ENCODE measurements at places on chromosomes 11 and 22.

- DNase-seq: no peak
Measured at GRCh38 chr11:69575296-69576068, 65.5 kb upstream of the CCND1 start.

DNA sequence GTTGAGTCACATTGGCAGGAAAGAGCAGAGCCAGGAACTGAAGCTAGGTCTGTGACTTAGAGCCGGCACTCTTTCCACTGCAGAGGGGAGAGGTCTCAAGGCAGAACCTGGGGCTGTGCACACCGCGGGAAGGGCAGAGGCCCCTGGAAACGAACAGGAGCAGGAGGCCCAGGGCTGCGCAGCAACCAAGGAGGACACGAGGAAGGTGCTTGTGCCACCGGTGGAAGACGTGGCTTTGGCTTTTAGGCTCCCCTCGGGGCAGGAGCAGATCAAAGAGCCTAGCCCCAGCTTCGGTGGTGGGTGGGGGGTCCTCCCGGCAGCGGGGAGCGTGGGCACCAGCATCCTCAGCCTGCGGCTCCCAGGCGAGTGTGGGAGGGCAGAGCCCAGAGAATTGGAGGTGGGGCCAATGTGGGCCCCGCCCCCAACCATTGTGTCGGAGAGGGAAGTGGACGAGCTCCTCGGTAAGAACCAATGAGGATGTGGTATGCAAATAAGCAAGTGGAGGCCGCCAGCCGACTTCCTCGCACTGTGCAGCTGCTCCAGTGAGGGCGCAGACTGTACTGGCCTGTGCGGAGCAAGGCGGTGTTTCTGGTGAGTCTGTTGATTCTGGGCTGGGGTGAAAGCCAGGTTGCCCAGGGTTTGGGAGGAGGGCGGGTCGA, at the start of gene CCDC116:
Gene CCDC116, plus strand, starts transcription at position 524 of the 659 bp plus-strand sequence. CDS start 422 bp downstream, outside the sequence.
- DNase-seq: peak; percentile 16

DNA sequence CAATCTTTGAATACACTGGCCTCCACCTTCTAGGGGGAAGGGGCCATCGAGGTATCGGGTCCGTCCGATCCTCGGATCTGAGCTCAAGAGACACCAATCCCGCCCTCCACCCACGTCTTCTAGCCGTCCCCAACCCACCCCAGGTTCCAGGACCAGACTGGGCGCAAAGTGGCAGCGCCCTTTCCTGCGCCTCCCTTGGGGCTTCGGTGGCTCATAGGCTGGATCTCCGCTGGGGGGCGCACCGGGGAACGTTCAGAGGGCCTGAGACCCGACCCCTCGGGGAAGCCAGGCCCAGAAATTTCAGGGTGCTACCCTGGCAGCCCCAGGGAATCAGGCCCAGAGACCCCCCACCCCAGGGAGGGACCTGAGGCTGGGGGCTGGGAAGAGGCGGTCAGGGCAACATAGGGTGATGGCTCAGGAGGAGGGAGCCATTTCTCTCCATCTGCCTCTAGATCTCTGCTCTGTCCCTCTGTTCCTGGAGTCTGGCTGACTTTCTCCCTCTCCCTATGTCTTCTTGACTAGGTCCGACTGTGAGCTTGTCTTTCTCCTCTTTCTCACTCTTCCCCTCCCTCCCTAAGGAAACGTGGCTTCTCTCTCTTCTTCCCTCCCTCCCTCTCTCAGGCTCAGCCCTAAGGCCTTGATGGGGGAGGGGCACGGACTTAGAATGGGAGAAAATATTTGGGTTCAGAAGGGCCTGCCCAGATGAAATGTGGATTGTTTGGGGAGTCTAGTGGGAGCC, 1.1 kb downstream of the CREB3L1 start:
- peak; percentile 72 for DNase-seq

GRCh38 chr11:398826-399225, 4.8 kb downstream of the PKP3 start:
- no peak for DNase-seq

DNA sequence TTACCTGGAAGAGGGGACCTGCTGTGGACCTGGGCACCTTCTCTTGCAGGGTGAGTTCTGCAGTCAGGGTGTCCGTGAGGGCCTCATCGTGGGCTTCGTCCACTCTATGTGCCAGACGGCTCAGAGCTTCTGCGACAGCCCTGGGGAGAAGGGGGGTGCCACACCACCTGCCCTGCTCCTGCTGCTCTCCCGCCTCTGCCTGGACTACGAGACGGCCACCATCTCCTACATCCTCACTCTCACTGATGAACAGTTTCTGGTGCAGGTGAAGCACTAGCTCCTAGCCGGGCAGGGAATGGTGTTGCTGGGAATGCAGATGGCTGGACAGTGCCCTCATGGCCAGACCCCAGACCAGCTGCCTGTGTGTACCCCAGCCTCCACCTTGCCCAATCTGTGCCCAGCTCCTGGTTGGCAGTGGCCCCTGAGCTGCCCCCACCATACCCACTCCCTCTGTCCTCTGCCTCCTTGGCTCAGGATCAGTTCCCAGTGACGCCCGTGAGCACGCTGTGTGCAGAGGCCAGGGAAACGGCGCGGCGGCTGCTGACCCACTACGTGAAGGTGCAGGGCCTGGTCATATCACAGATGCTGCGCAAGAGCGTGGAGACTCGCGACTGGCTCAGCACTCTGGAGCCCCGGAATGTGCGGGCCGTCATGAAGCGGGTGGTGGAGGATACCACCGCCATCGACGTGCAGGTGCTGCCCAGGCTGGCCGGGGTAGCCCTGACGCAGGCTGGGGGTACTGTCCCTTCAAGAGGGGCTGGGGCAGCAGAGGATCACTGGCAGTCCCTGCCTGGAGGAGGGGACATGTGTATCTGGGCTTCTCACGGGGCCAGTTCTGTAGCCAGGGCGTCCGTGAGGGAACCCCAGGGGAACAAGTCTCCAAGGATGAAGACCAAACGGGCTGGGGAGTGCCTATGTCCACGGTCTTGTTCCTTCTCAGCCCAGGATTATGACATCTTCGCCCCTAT, 2.2 kb upstream of the TM7SF2 start:
- DNase-seq: no peak

- DNase-seq: no peak
Measured at GRCh38 chr11:69914286-69915150, 95.3 kb upstream of the FGF3 start.

DNA sequence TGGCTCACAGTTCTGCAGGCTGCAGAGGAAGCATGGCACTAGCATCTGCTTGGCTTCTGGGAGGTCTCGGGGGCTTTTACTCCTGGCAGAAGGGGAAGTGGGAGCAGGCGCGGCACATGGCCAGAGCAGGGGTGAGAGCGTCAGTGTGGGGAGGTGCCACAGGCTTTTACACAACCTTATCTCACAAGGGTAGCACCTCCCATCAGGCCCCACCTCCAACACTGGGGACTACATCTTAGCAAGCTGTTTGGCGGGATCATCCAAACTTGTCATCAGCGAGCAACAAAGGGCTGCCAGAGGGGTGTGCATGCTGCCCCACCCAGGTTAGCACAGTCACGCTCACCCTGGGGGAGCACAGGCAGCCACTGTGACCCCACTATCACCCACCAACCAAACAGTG, 18.9 kb upstream of the YPEL1 start:
- peak; percentile 22 for DNase-seq

DNA sequence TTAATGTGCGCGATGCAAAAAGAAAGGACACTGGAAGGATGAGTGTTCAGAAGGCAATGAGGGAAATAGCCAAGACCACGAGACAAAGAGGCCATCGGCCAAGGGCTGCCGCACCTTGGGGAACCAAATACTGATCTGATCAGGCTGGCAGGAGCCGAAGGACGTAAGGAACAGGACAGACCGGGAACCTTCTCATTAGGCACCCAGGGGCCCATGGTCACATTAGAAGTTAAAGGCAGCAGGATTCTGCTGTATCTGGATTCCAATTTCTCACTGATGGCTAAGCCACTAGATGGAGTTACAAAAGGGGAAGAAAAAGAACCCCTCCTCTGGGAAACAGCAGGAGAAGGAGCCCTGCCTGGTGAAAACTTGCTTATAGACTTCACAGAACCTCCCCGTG, 28.8 kb upstream of the CPT1A start:
- peak; percentile 18 for DNase-seq

DNA sequence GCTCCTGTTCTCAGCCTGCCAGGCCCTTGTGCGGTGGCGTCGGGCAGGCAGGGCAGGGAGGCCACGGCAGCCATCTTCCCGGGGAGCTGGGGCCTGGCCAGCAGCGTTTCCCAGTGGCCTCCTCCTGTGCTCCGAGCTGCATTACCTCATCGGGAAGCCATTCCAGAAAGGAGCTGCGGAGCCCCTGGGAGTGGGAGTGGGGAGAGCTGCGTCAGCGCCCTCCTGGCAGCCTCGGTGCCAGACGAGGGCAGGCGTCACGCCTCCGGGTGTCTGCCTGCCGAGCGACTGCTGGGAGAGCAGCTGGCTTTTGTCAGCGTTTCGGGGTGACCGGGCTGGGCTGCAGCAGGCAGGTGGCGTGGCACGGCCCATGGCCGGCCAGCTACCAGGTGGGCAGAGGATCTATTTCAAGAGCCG, 30.9 kb upstream of the WNT7B start:
- peak; percentile 94 for DNase-seq

GRCh38 chr22:26606611-26607010, 11.2 kb downstream of the CRYBB1 start:
- peak; percentile 59 for DNase-seq

GRCh38 chr11:125262830-125263218, 98.3 kb downstream of the PKNOX2 start:
- peak; percentile 17 for DNase-seq

DNA sequence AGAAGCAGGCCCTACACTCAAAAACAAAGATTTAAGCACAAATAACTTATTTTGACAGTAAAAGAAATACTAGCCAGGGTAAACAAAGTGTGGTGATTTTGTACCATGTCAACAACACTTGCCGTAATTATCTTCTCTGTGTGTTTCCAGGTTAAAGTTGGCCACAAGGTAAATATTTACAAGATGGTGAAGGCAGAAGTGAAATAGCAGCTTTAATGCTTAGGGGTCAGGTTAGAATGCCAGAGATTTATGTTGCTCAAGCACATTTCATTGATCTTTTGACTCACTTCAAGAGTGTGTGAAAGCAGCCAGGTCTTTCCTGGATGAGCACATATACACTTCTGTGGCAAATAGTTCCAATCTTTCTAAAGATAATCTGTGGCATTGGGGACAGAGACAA, 270.2 kb upstream of the LUZP2 start:
- DNase-seq: no peak

GRCh38 chr11:44264438-44264749, 45.5 kb downstream of the ALX4 start:
- no peak for DNase-seq

DNA sequence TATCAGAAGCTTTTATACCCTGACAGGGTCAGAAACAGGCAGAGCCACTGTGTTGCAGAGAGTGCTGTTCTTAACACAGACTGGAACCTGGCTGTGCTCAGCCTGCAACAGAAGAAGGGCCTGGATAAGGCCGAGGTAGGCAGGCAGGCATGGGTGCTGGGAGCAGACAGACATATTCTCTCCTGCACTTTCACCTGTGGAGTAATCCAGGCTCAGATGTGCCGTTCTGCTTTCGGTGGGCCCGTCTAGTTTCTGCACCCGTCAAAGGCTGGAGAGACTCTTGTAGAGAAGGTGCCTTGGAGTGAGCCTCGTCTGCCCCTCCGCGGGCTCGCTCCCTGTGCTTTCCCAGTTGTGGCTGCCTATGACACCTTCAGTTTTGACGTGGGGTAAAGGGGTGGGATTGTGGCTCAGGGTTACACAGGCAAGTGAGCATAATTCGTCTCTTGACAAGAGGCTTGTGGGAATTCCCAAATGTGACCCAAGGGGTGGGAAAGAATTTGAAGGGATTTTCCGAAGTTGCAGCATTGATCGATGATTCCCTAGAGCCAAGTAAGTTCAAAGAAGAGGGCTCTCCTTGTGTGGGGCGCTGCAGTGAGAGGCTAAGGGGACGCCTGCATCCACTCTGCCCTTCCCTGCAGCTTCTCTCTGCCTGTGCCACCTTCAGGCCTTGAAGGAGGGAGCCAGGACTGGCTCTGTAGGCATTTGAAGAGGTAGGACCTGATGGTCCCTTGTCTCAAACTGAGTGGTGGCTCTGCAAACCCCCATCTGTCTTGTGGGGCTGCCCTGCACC, 16.2 kb upstream of the ST3GAL4 start:
- DNase-seq: no peak

GRCh38 chr11:102436561-102436960, 16.0 kb downstream of the TMEM123 start:
- peak; percentile 75 for DNase-seq

DNA sequence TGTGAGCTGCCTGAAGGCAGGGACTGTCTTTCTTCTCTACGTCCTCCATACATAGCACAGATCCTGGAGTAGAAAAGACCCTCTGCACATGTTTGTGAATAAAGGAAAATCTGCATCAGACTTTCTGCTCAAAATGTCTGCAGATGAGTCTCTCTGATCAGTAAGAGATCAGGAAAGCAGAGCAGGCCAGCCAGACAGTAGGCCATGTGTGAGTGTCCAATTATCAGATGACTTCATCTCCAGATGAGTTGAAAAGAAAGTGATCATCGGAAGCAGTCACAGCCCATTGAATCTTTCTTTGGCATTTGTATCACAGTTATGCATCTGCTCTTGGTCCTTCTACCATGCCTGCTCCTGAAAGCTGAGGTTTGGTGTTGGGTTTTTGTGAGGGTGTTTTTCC, 298.7 kb upstream of the NCAM1 start:
- DNase-seq: no peak

DNA sequence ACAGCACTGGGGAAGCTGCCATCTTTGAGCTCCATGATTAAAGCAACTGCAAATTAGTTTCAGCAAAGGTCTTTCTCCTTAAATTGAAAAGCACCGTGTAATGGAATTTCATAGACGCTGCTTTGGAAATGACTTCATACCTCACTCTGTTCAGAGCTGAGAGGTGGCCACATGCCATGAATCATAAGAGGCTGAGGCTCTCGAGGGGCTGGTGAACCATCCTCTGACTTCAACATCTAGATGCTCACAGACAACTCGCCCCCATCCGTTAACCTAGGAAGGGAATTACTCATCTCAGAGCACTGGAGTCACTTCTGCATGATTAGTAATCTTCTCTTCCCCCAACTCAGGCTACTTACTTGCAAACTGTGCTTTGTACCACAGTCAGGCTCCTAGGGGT, 122.3 kb downstream of the RCN1 start:
- peak; percentile 99 for DNase-seq

Data from fibroblast of skin of right biceps (primary cell).